ENCODE measurements at places on chromosomes 16 and 17.

GRCh38 chr16:55667753-55668152 is 12.0 kb downstream of the SLC6A2 start:
- DNase-seq, result no peak

GRCh38 chr17:18315562-18315922 is 449 bp downstream of the SMCR8 start:
- no peak for DNase-seq

GRCh38 chr17:79778504-79779083 is 646 bp downstream of the CBX2 start:
- DNase-seq, result no peak

DNA sequence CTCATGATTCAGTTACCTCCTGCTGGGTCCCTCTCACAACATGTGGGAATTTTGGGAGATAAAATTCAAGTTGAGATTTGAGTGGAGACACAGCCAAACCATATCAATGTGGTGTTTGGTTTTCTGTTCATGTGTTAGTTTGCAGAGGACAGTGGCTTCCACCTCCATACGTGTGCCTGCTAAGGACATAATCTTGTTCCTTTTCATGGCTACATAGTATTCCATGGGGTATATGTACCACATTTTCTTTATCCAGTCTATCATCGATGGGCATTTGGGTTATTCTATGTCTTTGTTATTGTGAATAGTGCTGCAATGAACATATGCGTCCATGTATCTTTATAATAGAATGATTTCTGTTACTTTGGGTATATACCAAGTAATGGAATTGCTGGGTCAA is 4.5 kb upstream of the WWOX start:
- no peak for DNase-seq

DNA sequence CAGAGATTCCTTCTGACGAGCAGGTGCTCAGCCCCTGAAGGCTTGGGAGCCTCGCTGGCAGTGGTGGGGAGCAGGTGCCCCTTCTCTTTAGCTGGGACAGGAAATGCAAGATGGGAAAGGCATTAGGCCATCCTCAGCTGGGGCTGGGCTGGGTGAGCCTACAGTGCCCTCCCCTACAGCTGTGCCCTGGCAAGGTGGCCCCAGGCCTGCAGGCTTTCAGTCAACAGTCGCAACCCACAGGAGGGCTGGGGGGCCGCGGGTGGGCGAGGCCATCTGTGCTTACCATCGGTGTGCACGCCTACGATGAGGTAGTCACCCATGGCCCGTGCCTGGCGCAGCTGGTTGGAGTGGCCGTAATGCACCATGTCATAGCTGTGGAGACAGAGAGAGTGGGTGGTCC is 2.0 kb downstream of the PCYT2 start:
- no peak for DNase-seq

DNA sequence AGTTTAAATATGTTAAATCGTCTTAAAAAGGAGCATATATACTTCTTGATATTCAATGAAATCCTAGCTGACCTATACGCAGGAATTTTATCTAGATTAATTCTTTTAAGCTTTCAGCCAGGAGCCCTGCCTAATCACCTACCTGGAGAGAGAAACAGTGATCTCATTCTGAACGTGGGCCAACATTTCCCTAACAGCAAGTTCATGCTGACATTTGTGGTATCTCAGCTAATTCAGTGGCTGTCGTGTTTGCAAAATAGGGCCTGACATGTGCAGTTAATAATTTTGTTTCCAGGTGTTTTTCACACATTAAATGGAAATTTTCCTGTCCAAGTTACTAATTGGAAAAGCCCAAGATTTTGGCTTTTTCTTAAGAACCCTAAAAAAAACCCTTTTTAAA is 17.4 kb downstream of the KRT24 start:
- DNase-seq, result no peak

DNA sequence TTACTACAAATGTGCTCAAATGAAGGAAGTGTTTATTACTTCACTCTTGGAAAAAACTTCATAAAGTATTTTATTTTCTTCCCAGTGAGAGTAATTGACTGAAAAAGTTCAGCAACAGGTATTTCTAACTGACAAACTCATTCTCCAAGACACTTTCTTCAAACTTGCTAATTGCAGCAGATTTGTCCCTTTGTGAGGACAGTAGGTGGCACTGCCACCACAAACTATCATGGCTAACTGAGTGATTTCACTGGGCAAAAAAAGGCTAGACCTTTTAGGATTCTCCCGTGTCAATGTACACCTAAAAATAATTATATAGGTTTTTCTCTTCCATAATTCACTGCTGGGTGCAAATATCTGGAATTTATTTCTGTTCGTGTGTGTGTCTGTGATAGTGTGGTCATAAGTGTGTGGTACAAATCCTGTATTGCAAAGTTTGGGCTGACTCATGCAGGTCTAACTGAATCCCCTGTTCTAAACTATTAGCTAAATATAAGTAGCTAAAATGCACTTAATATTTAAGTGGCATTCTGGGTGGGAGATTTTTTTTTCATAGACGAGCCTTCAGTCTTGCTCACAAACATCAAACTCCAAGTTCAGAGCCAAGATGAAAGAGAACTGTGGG is 3.9 kb downstream of the HS3ST3A1 start:
- no peak for DNase-seq

DNA sequence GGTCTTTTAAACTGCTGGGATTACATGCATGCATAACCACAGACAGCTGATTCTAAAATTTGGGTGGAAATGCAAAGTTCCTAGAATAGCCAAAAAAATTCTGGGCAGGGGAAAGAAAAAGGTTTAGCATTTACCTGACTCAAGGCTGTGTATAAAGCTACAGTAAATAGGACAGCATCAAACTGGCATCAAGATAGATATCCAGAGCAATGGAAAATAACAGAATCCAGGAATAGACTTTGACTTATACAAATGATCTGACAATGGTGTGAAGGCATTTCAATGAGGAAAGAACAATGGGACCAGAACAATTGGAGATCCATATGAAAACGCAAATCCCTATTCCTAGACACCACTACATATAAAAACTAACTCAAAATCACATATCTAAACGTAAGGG is 12.9 kb downstream of the ANKFY1 start:
- DNase-seq, result no peak

- no peak for DNase-seq
Measured at GRCh38 chr16:2054543-2055245, 6.9 kb downstream of the TSC2 start.

- no peak for DNase-seq
Measured at GRCh38 chr16:2883458-2883908, 468 bp downstream of the FLYWCH2 start.

GRCh38 chr16:54165174-54165911 is 121.2 kb downstream of the IRX3 start:
- no peak for DNase-seq

DNA sequence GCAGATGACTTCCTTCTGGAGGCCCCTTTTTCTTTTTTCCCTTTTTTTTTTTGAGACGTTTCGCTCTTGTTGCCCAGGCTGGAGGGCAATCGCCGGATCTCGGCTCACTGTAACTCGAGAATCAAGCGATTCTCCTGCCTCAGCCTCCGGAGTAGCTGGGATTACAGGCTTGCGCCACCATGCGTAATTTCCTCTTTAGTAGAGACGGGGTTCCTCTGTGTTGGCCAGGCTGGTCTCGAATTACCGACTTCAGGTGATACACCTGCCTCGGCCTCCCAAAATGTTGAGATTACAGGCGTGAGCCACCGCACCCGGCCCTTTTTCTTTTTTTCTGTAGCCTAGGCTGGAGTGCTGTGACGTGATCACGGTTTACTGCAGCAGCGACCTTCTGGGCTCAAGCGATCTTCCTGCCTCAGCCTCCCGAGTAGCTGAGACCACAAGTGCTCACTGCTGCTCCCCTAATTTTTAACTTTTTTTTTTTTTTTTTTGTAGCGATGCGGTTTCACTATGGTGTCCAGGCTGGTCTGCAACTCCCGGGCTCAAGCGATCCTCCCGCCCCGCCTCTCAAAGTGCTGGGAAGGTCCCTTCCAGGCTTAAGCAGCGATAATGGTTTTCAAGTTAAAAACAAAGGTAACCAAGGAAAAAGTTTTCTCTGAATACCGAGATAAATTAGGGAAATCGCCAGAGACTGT is 956 bp upstream of the IST1 start:
- DNase-seq, result no peak

GRCh38 chr17:77371888-77372443 is 231.2 kb downstream of the SEC14L1 start:
- no peak for DNase-seq

DNA sequence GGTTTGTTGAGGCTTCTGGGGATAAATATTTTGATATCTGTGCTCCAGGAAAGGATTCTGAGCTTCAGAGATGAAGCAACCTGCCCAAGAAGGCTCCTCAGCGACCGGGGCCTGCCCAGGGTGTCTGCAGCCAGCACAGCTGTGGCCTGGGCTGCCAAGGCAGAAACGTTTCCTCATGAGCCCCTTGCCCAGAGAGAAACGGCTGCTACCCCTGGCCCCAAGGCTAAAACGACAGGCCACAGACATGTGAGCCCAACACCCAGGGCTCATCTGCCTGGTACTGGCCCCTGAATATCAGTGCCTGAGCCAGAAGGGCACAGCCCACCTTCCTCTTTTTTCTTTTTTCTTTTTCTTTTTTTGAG is 45.4 kb upstream of the RASD1 start:
- DNase-seq, result no peak

DNA sequence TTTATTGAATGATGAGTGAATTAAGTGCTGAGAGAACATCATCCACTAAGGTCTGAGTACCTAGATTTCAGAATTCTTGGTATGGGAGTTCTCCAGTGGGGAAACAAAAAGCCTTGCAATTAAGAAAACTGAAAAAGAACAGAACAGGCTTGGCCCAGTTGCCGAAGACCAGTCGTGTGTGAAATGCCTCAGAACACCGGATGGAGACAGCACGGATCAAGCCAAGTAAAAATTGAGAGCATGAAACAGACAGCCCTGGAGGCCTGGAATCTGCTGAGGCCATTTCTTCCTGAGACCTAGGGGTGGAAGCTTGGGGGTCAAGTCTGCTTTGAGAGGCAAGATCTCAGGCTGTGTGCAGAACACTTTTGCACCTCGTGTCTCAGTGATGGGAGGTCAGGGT is 43.3 kb downstream of the GRIN2A start:
- DNase-seq, result no peak

DNA sequence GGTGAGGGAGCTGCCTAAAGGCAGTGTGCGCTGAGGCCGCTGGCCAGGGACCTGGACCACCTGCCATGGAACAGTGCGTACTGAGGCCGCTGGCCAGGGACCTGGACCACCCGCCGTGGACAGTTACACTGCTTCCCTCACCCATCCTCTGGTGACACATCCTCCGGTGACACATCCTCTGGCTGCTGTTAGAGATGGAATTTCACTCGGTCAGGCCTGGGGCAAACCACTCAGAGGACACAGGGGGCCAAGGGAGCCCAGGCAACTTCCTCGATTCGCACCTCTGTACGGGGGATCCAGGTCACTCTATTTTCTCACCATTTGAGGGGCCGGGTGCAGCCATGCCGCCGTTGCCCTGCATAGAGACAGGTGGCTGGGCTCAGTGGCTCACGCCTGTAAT is 32.4 kb upstream of the RPTOR start:
- no peak for DNase-seq

DNA sequence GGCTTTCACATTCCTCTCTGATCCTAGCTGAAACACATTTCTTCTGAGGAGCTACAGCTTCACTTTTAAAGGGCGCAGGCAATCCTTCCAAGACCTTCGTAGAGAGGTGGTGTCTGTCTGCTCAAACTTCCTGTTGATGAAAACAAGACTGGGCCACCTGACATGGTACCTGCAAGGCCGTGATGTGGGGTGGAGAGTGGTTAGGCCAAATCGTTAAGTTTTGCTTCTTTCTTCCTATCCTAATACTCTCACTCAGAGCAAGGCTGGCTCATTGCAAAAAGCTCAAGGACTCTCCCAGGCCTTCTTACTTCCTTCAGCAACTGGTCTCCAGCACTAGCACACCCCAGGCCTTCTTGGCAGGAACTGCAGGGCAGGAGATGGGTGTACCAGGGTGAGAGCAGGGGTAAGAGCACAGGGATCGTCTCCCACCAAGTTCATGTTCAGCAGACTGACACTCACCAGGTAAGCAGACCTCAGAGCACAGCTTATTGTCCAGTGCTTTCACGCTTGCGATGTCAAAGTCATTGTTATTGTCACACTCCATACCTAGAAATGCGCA is 10.9 kb upstream of the FOXJ1 start:
- no peak for DNase-seq

GRCh38 chr17:4739122-4740024 is at the start of the genes CXCL16 and ZMYND15:
Gene CXCL16, minus strand, starts transcription at chr17:4739928. Its CDS starts 589 bp downstream, at chr17:4739339.
Gene ZMYND15, plus strand, starts transcription at chr17:4739833. Its CDS starts 716 bp downstream, at chr17:4740549.
- peak; percentile 17 for DNase-seq

DNA sequence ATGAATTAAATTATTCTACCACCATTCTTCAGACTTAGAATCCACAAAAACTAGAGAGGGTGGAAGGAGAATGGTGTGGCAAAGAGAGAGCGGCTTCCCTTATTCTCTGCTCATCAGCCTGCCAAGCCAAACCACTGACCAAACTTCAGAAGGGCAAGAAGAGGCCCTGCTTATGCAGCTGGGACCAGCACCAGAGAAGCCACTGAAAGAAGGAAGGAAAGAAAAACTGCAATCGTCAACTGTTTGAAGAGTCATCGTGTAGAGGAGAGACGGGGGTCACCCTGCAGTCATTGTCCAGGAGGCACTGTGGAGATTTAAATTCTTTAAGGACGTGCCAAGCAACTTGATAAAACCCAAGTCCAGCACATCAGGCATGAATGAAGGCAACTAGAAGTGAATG is 15.6 kb downstream of the PMP22 start:
- DNase-seq, result no peak

DNA sequence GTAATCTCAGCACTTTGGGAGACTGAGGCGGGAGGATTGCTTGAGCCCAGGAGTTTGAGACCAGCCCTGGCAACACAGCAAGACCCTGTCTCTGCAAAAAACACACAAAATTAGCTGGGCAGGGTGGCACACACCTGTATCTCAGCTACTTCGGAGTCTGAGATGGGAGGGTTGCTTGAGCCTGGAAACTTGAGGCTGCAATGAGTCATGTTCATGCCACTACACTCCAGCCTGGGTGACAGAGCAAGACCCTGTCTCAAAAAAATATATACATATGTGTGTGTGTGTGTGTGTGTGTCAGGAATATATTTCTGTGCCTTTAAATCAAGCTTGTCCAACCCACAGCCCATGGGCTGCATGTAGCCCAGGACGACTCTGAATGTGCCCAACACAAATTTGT is 55.2 kb downstream of the CRISPLD2 start:
- no peak for DNase-seq

DNA sequence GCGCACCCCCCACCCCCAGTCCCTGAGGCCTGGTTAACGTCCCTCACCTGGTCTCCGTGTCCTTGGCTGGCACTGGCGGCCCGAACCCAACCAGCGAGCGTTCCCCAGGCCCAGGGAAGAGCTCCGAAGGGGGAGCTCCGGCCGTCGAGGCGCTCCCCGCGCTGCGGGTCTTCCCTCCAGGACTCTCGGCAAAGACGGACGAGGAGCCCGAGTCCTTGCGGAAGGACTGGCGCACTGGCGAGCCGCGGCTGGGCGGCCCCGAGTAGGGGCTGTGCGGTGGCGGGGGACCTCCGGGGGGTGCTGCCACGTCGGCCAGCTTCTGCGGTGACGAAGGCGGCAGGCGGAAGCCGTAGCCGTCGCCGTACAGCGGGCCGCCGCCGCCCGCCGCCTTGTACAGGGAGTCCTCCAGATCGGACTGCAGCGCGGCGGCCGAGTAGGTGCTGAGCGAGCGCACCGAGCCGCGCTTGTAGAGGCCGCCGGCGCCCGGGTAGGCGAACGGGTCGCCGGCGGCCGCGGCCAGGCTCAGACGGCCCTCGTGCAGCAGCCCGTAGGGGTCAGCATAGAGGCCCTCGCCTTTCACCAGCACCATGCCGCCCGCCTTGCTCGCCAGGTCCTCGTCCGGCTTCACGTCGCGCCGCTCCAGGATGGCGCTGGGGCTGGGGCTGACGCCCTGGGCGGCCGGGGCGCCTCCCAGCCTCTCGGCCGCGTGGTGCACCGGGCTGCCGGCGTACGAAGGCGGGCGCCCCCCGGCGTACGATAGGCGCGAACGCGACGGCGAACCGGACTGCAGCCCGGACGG is 44.1 kb downstream of the SRCIN1 start:
- DNase-seq, result no peak
